Skin of body (tissue), 3 donors: ENCODE measurements at places on chromosomes 12 and 14. TPM values are rescaled to one million over a fixed set of nuclear protein-coding genes. Genes with fewer than 3 reads are reported as not detected.

Gene TBX5
- 1.4 TPM for total RNA-seq

Gene TBX3
- total RNA-seq: 14.7 TPM

Gene CACNA1C
- total RNA-seq: 4.3 TPM

Gene LRFN5
- total RNA-seq: 11.8 TPM

Gene SELPLG
- 4.2 TPM for total RNA-seq

Gene IFI27
- total RNA-seq: 18.3 TPM

Gene LMO3
- 8.9 TPM for total RNA-seq

Gene FAM177A1
- 26.0 TPM for total RNA-seq

Gene PTPRB
- total RNA-seq: 13.1 TPM

Gene KRT6A
- 333 TPM for total RNA-seq

Gene CTSG
- 31.1 TPM for total RNA-seq

Gene PAPLN
- 10.9 TPM for total RNA-seq

Gene KRT83
- 18.8 TPM for total RNA-seq

Gene DBX2
- total RNA-seq: 0.10 TPM

Gene SMIM41
- total RNA-seq: not detected

Gene DNAJC22
- 0.39 TPM for total RNA-seq

Gene TSPAN9
- 34.3 TPM for total RNA-seq

Gene PPP1R13B
- 18.1 TPM for total RNA-seq

Gene CLEC4E
- 0.79 TPM for total RNA-seq

Gene ANO2
- total RNA-seq: 7.8 TPM

Gene TMTC1
- 21.9 TPM for total RNA-seq

Gene M6PR
- 95.6 TPM for total RNA-seq

Gene CLEC1B
- 0.39 TPM for total RNA-seq

Gene BDKRB1
- 0.20 TPM for total RNA-seq

Gene CAPS2
- total RNA-seq: 7.1 TPM

Gene KNTC1
- 40.8 TPM for total RNA-seq

Gene PRR4
- total RNA-seq: 1.6 TPM

Gene RBM23
- 50.2 TPM for total RNA-seq

Gene LUM
- total RNA-seq: 934 TPM

Gene P2RX2
- total RNA-seq: not detected

Gene GPR65
- 1.6 TPM for total RNA-seq

Gene VAMP1
- 7.0 TPM for total RNA-seq

Gene CCNB1IP1
- total RNA-seq: 59.9 TPM

Gene BLOC1S1
- 47.4 TPM for total RNA-seq

Gene RAD9B
- 0.79 TPM for total RNA-seq

Gene TAPBPL
- total RNA-seq: 8.3 TPM

Gene KRAS
- total RNA-seq: 16.9 TPM
